ENCODE measurements at places on chromosomes 5 and 9.

GRCh38 chr5:96297290-96297689 lies 135.8 kb downstream of the PCSK1 start:
- DNase-seq = no peak

DNA sequence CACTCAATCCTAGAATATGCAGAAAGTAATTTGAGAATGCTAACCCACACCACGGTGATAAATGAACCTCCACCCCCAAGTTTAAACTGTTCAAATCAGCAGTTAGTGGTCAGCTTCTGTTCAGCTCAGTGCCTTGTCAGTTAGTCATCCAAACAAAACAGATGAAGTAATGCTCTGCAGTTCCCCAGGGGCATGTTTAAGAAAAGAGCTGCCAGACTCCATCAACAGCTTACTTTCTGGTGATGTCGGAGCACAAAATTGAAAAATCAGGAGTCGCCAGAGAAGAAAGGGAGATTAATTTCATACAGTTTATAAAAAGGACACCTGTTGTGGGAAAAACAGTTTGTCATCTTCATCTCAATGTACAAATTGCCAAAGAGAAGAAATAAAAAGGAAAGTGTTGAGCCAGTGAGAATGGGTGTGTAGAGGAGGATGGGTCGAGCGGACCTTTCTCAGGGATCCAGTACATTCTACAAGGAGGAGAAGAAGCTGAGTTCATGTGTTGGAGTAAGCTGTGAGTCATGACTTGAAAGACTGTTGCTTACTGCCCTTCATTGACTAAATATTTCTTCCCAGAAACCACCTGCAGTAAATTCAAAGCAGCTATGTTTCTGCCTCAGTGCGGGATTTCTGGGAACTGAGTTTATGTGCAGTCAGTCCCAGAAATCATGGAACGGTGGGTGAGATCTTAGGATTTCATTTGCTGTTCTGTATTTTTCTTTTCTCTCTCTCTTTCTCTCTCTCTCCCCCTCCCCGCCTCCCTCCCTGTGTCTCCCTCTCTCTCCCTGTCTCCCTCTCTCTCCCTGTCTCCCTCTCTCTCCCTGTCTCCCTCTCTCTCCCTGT lies 13.7 kb downstream of the TRIO start:
- no peak for DNase-seq

- no peak for DNase-seq
Observed at GRCh38 chr9:134187891-134188385, 23.6 kb upstream of the RNU6ATAC start.

GRCh38 chr5:173863359-173863758 lies 24.8 kb upstream of the CPEB4 start:
- peak; percentile 28 for DNase-seq

GRCh38 chr9:123820139-123820538 lies 109.8 kb downstream of the DENND1A start:
- DNase-seq = no peak

GRCh38 chr9:20623021-20623747 lies 885 bp upstream of the MLLT3 start:
- DNase-seq = peak; percentile 15

DNA sequence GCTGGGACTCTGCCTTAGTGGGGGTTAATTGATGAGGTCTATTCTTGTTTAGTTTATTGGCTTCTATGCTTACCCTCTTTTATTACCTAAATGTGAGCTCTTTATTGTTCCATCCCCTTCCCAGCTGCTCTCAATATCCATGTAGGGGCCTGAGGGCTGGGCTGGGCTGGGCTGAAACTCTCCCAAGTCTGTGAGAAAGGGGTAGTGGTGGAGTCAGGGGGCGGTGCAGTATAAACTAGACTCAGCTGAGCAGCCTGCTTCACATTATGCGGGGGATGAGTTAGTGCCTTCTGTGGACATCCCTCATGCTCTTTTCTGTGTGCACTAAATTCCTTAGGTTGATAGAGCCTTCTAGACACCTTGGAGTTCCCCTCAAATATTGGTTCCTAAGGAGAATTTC lies 451.8 kb upstream of the PTGER4 start:
- DNase-seq = no peak

- DNase-seq = no peak
Observed at GRCh38 chr5:39478863-39479262, 54.1 kb upstream of the DAB2 start.

DNA sequence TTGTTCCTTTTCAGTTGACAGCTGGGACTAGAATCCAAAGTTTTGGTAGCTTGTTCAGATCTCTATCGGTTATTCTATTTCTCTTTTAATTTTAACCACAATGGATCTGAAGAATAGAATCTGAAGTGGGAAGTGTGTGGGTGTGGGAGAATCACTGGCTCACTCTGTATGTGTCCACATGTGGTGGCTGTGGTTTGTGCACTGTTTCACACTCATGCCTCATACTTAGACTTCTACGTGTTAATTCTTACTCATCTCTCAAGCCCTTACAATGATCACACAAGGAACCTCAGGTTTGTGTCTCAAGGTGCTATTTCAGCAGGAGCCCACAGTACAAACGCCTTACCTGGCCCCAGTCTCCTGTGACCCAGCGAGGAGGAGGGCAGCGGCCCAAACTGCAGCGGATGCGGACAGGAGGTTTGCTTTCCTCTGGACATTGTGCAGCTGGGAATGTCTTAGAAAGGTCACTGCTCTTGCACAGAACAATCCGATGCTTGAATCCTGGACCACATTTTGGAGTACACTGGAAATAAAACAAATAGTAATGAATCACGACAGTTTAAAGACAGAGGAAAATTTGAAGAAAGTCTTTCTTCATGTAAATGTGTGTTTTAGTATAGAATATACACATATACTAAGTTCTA lies 309.1 kb downstream of the ADAMTS6 start:
- no peak for DNase-seq

- no peak for DNase-seq
Observed at GRCh38 chr9:113837334-113837733, 38.8 kb upstream of the ZNF618 start.

- DNase-seq = no peak
Observed at GRCh38 chr5:34703767-34704713, 47.9 kb downstream of the RAI14 start.

- DNase-seq = no peak
Observed at GRCh38 chr9:134438195-134438788, 112.0 kb downstream of the RXRA start.

All from hematopoietic multipotent progenitor cell treated with erythropoietin and hydrocortisone succinate and interleukin-3 and kit ligand, for 17 days (in vitro differentiated cells).